ENCODE measurements at places on chromosomes 5 and 9. TPM values are rescaled to one million over a fixed set of nuclear protein-coding genes. Genes with fewer than 3 reads are reported as not detected.
A peak's percentile ranks its signal among the peaks of the same experiment; 100 is the strongest.

GRCh38 chr5:68777135-68777534 is 316.7 kb upstream of the SLC30A5 start:
- no peak for ATAC-seq

DNA sequence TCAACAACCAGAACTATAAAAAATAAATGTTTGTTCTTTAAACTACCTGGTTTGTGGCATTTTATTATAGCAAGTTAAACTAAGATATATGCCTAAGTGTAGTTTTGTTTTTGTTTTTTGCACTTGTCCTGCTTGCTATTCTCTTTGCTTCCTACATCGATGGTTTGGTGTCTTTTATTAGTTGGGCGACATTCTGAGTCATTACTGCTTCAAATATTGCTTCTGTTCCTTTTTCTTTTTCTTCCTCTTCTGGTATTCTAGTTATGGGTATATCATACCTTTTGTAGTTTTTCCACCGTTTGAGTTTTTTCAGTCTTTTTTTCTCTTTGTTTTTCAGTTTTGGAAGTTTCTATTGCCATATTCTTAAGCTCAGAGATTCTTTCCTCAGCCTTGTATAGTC is 86.9 kb downstream of the MACIR start:
- ATAC-seq = no peak

BSPRY gene
- total RNA-seq = 0.19 TPM

C5orf34 gene
- 11.5 TPM for total RNA-seq

- ATAC-seq = peak; percentile 19
These were observed 557 bp downstream of the PJA2 start for GRCh38 chr5:109408991-109409843.

GRCh38 chr9:113803811-113804589 is 72.1 kb upstream of the ZNF618 start:
- no peak for ATAC-seq

- ATAC-seq = no peak
These were observed 47.5 kb upstream of the ORM1 start for GRCh38 chr9:114275246-114276004.

GPR150 gene
- total RNA-seq = 0.31 TPM

SPINK7 gene
- total RNA-seq = 1.0 TPM

DNA sequence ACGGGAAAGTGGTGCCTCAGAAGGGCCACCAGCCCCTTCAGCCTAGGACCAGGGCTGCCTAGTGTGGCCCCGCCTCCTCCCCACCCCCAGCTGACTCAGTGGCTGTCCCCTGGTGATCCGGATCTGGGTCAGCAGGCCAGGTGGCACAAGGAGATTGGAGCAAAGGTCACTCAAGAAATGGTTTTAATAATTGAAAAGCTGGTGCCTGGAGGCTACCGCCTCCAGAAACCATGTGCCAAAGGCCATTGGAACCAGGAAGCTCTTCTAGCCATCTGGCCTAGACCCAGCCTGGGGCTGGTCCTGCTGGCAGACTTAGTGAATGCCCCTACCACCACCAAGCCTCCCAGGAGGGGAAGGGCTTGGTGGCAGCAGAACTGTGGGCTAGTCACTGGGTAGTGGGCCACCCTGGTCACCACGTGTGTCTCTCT is 1.5 kb downstream of the ST6GALNAC4 start:
- no peak for ATAC-seq

DNA sequence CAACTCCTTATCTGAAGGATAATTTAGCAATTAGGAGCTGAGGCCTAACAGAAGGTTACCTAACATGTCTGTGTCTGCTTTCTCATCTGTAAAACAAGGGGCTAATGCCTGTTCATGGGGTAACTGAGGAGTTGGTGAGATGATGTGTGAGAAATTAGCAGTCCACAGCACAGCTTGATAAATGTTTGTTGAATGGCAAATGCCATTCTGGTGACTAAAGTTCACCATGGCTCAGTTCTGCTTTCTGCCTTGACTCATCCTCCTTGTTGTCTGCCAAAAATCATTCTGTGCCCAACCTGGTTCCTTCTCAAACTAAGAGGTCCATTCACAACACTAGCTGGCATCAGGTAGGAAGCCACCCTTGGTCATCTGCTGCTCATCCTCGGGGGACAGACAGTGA is 552.0 kb upstream of the KLF4 start:
- no peak for ATAC-seq

DNA sequence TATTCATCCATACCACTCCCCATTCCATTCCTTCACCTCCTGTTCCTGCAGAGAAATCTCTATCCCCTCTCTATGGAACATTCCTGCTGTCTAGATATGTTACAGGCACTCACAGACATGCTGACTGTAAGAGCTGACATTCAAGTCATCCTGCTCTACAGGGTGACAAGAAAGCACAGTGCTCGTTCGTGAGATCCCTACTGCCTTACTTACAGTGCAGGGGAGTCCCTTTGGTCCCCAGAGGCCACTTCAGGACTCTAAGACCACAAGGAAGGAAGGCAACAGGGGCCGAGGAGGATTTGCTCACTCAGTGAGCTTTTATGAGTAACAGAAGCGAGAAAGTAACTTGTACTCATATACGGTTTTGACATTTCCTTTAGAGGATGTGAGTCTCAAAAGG is 110.5 kb downstream of the GAS1 start:
- no peak for ATAC-seq

- no peak for ATAC-seq
These were observed 108.9 kb upstream of the CHD1 start for GRCh38 chr5:99037668-99038067.

- ATAC-seq = no peak
These were observed 30.1 kb upstream of the SNX24 start for GRCh38 chr5:122815218-122815767.

GRCh38 chr9:77592476-77592875 is 55.6 kb downstream of the GNA14 start:
- no peak for ATAC-seq

TIMD4 gene
- not detected for total RNA-seq

GRCh38 chr5:116318091-116318854 is 233.4 kb downstream of the COMMD10 start:
- ATAC-seq = no peak

C6 gene
- not detected for total RNA-seq

DNA sequence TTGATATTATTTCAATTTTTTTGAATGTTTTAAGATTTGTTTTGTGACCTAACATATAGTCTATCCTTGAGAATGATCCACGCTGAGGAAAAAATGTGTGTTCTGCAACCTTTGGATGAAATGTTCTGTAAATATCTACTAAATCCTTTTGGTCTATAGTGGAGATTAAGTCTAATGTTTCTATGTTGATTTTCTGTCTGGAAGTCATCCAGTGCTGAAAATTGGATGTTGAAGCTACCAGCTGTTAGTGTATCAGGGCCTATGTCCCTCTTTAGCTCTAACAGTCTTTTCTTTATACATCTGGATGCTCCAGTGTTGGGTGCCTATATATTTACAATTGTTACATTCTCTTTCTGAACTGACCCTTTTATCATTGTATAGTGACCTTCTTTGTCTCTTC is 422.3 kb downstream of the TMEM232 start:
- ATAC-seq = no peak

DNA sequence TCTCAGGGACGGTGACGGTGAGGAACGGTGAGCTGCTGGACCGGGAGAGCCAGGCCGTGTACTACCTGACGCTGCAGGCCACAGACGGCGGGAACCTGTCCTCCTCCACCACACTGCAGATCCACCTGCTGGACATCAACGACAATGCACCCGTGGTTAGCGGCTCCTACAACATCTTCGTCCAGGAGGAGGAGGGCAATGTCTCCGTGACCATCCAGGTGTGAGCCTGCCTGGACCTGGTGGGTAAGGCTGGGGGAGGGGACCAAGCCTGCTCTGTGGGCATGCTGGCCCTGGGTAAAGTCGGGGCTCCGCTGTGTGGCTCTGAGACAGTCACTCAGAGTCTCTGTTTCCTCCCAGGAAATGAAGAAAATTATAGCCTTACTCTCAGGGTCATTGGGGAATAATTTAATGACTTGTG is 29.3 kb downstream of the CDHR2 start:
- ATAC-seq = peak; percentile 46

GRCh38 chr5:158026304-158027031 is 167.5 kb upstream of the CLINT1 start:
- no peak for ATAC-seq

SMIM15 gene
- 24.7 TPM for total RNA-seq

DNA sequence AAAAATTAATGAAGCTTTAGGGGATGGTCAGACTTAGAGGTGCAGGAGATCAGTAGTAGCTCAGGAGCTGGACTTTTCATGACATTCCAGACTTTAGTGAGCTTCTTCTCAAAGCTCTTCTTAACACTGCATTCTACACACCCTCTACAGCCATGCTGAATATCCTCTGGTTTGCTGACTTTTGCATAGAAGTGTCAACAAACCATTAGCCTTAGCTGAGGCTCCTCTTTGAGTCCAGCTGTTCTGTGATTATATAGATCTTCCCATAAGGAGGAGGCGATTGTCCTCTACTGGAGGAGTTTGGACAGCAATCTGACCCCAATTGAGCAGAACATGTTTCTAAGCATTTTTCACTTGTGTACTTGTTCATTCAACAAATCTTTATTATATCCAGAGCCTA is 75.0 kb upstream of the RUSC2 start:
- peak; percentile 39 for ATAC-seq

GRCh38 chr9:21965401-21965951 is 28.7 kb downstream of the CDKN2A start:
- ATAC-seq = peak; percentile 87
